Activated naive CD8-positive, alpha-beta T cell treated with anti-CD3 and anti-CD28 coated beads for 36 hours (primary cell): ENCODE measurements at places on chromosomes 5 and 9. TPM values are rescaled to one million over a fixed set of nuclear protein-coding genes. Genes with fewer than 3 reads are reported as not detected.

The BTNL8 gene
- total RNA-seq = 0.12 TPM

The TSSK1B gene
- not detected for total RNA-seq

The MELK gene
- 46.9 TPM for total RNA-seq

The SMIM23 gene
- not detected for total RNA-seq

The COL27A1 gene
- total RNA-seq = 11.4 TPM

The IDNK gene
- total RNA-seq = 5.5 TPM

The SLC34A3 gene
- not detected for total RNA-seq

The FAXDC2 gene
- not detected for total RNA-seq

The SPZ1 gene
- not detected for total RNA-seq

The SYNPO gene
- total RNA-seq = 0.76 TPM

The MARCOL gene
- total RNA-seq = not detected

The SPAG8 gene
- 0.68 TPM for total RNA-seq

The PCDHA12 gene
- not detected for total RNA-seq

The TMC1 gene
- not detected for total RNA-seq

The KIF24 gene
- 6.5 TPM for total RNA-seq

The TLX3 gene
- not detected for total RNA-seq

The PHF24 gene
- 0.30 TPM for total RNA-seq

The LCN1 gene
- not detected for total RNA-seq

The IL13 gene
- 0.72 TPM for total RNA-seq

The PRR16 gene
- total RNA-seq = not detected

The ENC1 gene
- 0.60 TPM for total RNA-seq

The IFNA21 gene
- total RNA-seq = not detected

The TRPM3 gene
- total RNA-seq = not detected

The PCDHGB6 gene
- total RNA-seq = not detected

The NDUFS6 gene
- total RNA-seq = 42.4 TPM

The F2RL1 gene
- total RNA-seq = 2.9 TPM

The RANBP17 gene
- total RNA-seq = 0.30 TPM

The CACFD1 gene
- 1.4 TPM for total RNA-seq

The SLC36A2 gene
- total RNA-seq = not detected

The PTAR1 gene
- 27.7 TPM for total RNA-seq

The DBH gene
- total RNA-seq = not detected

The RNF224 gene
- total RNA-seq = not detected

The NDST1 gene
- total RNA-seq = 7.3 TPM
